WTC11 (cell line): ENCODE measurements at places on chromosomes 2 and 18. TPM values are rescaled to one million over a fixed set of nuclear protein-coding genes. Genes with fewer than 3 reads are reported as not detected.

GRCh38 chr2:99139003-99139402, 2.5 kb upstream of the C2orf15 start:
- no peak for DNase-seq

- no peak for DNase-seq
Observed at GRCh38 chr18:61464551-61465142, 131.4 kb downstream of the CDH20 start.

DNA sequence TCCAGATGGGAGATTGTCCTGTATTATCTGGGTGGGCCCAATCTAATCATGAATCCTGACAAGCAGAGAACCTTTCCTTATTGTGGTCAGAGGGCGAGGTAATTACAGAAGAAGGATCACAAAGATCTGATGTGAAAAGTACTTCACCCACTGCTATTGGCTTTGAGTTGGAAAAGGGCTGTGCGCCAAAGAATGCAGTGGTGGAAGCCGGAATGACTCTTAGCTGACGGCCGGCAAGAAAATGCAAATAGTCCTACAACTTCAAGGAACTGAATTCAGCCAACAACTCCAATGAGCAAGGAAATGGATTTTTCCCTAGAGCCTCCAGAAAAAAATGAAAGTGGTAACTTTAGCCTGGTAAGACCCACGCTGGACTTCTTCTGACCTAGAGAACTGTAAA, 67.3 kb downstream of the CTNNA2 start:
- DNase-seq, result peak; percentile 23

Gene SEMA4F
- 5.7 to 7.4 TPM (median 6.3 TPM) in 3 replicates for total RNA-seq

Gene PRADC1
- 11.4 to 12.9 TPM (median 12.2 TPM) in 3 replicates for total RNA-seq
